ENCODE measurements at places on chromosomes 1 and 21. TPM values are rescaled to one million over a fixed set of nuclear protein-coding genes. Genes with fewer than 3 reads are reported as not detected.

DNA sequence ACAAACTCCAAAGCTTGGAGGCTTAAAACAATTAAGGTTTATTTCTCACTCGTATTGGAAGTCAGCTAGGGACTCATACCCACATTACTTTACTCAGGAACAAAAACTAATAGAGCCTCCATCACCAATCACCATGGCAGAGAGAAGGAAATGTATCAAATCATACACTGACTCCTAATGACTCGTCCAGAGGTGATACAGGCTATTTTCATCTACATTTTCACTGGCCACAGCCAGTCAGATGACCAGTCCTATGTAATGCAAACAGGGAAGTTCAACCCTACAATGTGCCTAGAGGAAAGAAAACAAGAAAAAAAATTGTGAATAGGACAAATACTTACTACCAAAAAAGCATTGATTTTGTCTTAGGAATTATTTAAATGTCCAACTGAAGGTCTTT, 110.3 kb downstream of the SEC16B start:
- H3K36me3 ChIP-seq: no peaks in the 10 kb centered on the region
- peaks cover 6% of the 10 kb centered on the region for H3K4me1 ChIP-seq
- no peaks in the 10 kb centered on the region for H3K27me3 ChIP-seq

DNA sequence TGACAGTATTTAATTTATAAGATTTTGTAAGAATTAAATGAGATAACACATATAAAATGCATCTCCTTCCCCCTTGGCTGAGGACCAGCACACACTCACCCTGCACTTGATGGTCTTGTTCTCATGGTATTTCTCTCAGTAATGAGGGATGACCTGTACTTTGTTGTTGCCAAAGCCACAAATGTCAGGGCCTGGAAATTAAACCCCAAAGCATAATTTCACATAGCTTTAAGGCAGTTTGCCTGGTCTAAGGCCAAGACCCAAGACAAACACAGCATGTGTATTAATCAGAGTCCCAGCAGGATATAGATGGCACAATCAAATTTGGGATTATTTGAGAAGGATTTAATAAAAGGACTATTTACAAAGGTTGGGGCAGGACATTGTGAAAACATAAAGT, 48.6 kb upstream of the EPS15 start:
- peaks cover 47% of the 10 kb centered on the region for H3K4me1 ChIP-seq
- no peak overlapping the region for H3K4me3 ChIP-seq
- no peaks in the 10 kb centered on the region for H3K36me3 ChIP-seq
- H3K27ac ChIP-seq: no peak overlapping the region

DNA sequence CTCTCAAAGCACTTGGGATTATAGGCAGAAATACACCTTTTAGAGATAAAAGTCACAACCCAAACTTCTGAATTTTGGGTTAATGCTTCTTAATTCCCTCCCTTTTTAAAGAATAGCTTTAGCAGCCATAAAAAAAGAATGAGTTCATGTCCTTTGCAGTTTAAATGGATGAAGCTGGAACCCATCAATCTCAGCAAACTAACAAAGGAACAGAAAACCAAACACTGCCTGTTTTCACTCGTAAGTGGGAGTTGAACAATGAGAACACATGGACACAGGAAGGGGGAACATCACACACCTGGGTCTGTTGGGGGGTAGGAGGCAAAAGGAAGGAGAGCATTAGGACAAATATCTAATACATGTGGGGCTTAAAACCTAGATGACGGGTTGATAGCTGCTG, 55.8 kb downstream of the SLC27A3 start:
- H3K4me1 ChIP-seq: peaks cover 7% of the 10 kb centered on the region
- peaks cover 10% of the 10 kb centered on the region for H3K36me3 ChIP-seq
- no peak for DNase-seq
- no peak overlapping the region for H3K4me3 ChIP-seq
- H3K27ac ChIP-seq: no peak overlapping the region
- H3K27me3 ChIP-seq: no peaks in the 10 kb centered on the region

DNA sequence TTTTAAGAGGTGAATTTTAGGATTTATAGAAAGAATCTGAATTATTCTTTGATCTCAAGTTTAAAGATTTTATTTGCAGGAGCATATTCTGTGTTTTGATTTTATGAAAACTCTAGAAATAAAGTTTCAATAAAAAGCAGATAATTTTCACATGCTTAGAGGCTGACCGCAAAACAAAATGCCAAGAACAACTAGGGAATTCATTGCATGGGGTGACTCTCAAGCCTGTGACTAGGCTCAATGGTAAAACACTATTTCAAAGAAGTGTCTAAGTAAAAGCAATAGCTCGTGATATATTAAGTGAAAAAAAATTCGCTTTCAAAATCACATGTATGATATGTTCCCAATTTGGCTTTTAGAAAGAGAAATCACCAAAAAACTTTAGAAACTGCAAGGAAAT, 49.6 kb downstream of the RPL5 start:
- H3K4me1 ChIP-seq: peaks cover 31% of the 10 kb centered on the region
- H3K27ac ChIP-seq: no peak overlapping the region

- no peak overlapping the region for H3K27ac ChIP-seq
- H3K4me3 ChIP-seq: no peak overlapping the region
- H3K27me3 ChIP-seq: no peaks in the 10 kb centered on the region
- H3K4me1 ChIP-seq: peaks cover 52% of the 10 kb centered on the region
Observed at GRCh38 chr1:151443846-151444782, 15.2 kb downstream of the POGZ start.

GRCh38 chr21:43743947-43744346, 25.0 kb downstream of the PDXK start:
- DNase-seq: no peak
- peaks cover 5% of the 10 kb centered on the region for H3K4me1 ChIP-seq
- H3K4me3 ChIP-seq: no peak overlapping the region
- H3K27ac ChIP-seq: no peak overlapping the region

DNA sequence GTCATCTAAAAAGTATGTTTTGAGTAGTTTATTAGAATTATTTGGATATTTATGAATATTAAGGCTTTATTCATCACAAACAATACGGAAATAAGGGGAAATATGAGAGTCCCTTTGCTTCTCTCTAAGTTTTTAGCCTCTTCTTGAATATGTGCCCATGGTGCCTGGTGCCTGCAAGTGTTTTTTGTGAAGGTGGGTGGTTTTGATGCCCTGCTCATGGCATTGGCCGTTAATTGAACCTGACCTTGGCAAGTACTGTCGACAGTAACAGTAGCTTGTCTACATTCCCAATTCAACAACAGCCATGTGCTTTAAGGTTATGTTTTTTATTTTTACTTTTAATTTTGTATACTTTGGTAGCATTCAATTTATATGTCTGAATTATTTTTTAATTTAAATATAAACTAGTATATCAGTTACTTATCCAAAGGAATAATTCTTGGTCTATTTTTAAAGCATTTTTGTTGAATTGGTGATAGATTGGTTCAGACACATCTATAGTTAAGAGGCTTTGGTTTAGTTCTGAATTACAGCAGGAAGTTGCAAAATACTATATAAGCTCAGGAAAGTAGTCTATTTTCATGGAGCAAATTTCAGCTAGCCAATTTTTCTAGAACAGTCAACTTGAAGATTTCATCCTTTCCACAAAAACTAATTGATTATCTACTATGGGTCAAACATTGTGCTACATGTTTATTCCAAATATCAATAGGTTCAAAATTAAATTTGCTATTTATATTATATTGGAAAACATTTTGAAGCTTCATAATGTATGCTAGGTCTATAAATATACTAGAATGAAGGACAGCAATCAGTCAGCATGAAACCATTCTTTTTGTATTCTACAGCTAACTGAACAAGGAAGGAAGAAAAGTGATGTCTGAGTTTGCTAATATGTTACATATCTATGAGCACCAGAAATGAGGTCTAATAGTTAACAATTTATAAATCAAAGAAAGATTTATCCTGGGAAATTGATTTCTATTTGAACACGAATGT, 184.4 kb downstream of the MRPL39 start:
- DNase-seq: no peak
- H3K27ac ChIP-seq: peak overlapping the region; percentile 48

GRCh38 chr1:67840449-67840848, 7.2 kb upstream of the GNG12 start:
- H3K4me3 ChIP-seq: no peak overlapping the region
- no peak for DNase-seq
- no peak overlapping the region for H3K27ac ChIP-seq

GRCh38 chr21:39688010-39688409, 57.0 kb upstream of the IGSF5 start:
- no peaks in the 10 kb centered on the region for H3K4me1 ChIP-seq
- no peak for DNase-seq
- no peaks in the 10 kb centered on the region for H3K27me3 ChIP-seq
- H3K27ac ChIP-seq: no peak overlapping the region
- H3K4me3 ChIP-seq: no peak overlapping the region

DNA sequence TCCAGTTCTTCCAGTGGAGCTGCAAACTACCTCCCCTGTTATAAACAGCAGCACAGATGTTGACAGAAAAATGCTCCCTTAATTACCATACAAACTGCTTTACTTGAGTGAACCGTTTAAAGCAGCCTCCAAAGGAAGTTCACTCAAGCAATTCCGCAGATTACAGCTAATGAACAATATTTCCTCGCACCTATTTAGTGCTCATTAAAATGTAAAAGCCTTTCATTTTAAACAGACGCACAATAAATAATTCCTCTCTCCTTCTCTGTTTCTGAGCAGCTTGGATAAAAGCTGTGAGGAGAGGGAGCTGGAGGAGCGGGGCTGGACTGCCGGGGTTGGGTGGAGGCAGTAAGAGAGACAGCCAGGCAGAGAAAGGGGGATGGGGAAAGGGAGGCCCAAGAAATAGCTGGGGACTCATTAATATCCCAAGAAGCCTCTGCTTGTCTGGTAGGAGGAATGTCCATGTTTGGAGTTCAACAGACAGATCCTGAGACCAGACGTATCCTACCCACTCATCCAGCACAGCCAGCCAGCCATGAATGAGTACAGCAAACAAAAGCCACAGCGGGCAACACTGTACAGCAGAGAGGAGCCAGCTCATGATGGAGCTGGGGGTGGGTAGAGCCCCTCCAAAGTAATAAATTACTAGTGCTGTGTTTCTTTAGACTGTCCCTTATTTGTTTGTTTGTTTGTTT, 227.7 kb downstream of the GPATCH2 start:
- no peaks in the 10 kb centered on the region for H3K4me1 ChIP-seq
- no peaks in the 10 kb centered on the region for H3K27me3 ChIP-seq
- no peak overlapping the region for H3K27ac ChIP-seq
- H3K36me3 ChIP-seq: no peaks in the 10 kb centered on the region

DNA sequence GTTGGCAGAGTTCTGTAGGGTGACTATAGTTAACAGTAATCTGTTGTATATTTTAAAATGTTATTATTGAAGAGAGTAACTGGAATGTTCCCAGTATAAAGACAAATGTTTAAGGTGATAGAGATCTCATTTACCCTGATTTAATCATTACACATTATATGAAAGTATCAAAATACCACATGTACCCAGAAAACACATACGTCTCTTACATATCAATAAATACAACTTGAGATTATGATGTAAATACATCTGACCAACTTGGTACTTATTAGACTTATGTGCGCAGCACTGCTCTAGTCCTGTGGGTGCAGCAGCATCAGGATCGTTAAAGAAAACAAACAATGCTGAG, 670 bp upstream of the PARK7 start:
- no peaks in the 10 kb centered on the region for H3K27me3 ChIP-seq
- H3K4me3 ChIP-seq: peak overlapping the region; percentile 93
- H3K27ac ChIP-seq: peak overlapping the region; percentile 97
- H3K36me3 ChIP-seq: peaks cover 7% of the 10 kb centered on the region

DNA sequence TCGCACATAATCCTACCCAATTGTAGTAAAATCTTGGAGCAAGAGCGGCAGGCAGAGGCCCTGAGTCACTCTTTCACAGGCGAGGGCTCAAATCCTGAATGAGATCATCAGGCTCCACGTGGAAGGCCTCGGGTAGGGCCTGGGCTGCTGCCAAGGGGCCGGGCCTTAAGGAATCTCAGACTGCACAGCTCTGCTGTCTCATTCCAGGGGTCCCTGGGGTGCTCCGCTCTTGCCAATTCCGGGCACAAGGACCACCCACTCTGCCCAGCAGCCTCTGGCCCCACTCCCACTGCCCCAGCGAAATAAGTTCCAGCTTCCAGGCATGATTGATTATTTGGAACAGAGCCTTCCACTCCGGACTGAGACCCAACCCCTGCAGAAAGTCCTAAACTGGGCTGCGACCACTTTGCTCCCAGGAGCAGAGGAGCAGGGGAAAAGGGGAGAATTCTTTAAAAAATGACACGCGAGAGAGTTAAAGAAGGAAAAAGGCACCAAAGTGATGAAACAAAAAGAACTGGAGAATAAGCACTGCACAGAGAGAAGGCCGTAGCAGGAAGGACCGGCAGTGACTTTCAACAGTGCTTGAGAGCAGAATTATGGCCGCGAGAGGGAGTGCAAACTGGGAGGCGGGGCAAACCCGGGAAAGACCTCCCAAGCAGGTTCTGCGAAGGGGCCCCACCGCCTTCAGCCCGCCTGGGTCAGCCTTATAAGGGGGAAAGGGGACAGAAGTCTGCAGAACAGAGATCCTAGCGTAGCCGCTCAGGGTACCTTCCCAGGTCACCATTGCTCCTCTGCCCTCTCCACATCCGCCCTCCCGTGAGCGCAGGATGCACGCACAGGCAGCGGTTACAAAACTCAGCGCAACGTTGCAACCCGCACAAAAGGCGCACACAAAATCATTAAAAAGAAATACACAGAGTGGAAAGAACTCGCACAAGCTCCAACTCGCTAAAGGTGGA, 2.0 kb downstream of the ADAMTS1 start:
- H3K36me3 ChIP-seq: no peaks in the 10 kb centered on the region
- peak overlapping the region; percentile 79 for H3K4me3 ChIP-seq
- H3K4me1 ChIP-seq: peaks cover 49% of the 10 kb centered on the region

DNA sequence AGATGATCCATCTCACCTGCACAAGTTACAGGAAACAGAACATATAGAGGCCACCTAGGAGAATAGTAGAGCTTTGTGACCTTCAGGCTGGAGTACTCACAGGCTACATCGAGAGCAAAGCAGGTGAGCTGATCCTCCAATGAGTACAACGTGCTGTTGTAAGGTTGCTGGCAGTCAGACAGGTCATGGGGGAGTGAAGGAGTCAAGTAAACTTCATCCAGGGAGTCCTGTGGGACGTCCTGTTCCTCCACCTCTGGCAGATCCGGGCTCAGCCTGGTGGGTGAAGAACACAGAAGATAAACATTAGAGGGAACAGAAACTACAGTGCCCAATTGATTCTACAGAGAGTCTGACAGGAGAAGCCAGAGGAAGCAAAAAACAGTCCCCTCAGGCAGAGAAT, 62.5 kb downstream of the PRKAB2 start:
- H3K4me3 ChIP-seq: no peak overlapping the region
- no peak overlapping the region for H3K27ac ChIP-seq
- DNase-seq: no peak
- H3K36me3 ChIP-seq: no peaks in the 10 kb centered on the region
- peaks cover 33% of the 10 kb centered on the region for H3K27me3 ChIP-seq

- no peaks in the 10 kb centered on the region for H3K36me3 ChIP-seq
- H3K27ac ChIP-seq: peak overlapping the region; percentile 42
- H3K4me3 ChIP-seq: peak overlapping the region; percentile 94
- H3K27me3 ChIP-seq: peaks cover 7% of the 10 kb centered on the region
- H3K4me1 ChIP-seq: peaks cover 55% of the 10 kb centered on the region
Observed at GRCh38 chr1:39955547-39956539, 898 bp downstream of the MFSD2A start.

Gene CFAP141
- not detected for total RNA-seq

Gene SPRR2G
- not detected for total RNA-seq

Gene CSDE1
- total RNA-seq: 479 TPM

Gene FCAMR
- total RNA-seq: not detected

Gene KRTAP21-3
- total RNA-seq: not detected

Gene ALX3
- total RNA-seq: not detected

Gene CYP4X1
- not detected for total RNA-seq

Gene MROH9
- total RNA-seq: not detected

Gene DNAI4
- total RNA-seq: 3.1 TPM

Gene OR2T33
- not detected for total RNA-seq

Gene IL10
- total RNA-seq: 0.77 TPM

Gene CDCP2
- total RNA-seq: not detected

Gene ISG20L2
- 37.1 TPM for total RNA-seq

Gene SV2A
- 14.8 TPM for total RNA-seq

All from activated T-cell treated with anti-CD3 and anti-CD28 coated beads, Interleukin-2, amount 50 U/mL, for 72 hours (primary cell).